ENCODE measurements at places on chromosomes 4 and X.

DNA sequence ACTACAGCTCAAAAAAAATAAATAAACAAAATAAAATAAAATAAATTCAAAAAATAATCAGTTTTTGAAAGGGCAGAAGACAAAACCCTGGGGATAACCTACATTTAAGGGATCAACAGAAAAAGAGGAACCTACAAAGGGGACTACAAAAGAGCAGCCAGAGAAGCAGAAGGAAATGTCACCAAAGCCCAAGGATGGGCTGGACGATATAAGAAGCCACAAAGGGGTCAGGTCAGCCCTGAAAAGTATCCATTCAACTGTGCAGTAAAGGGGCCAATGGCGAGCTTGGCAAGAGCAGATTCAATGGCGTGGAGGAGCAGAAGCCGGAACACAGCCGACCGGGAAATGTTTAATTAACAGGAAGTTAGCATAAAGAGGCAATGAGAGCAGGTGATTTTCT, 16.9 kb downstream of the ACOT9 start:
- no peak for DNase-seq

DNA sequence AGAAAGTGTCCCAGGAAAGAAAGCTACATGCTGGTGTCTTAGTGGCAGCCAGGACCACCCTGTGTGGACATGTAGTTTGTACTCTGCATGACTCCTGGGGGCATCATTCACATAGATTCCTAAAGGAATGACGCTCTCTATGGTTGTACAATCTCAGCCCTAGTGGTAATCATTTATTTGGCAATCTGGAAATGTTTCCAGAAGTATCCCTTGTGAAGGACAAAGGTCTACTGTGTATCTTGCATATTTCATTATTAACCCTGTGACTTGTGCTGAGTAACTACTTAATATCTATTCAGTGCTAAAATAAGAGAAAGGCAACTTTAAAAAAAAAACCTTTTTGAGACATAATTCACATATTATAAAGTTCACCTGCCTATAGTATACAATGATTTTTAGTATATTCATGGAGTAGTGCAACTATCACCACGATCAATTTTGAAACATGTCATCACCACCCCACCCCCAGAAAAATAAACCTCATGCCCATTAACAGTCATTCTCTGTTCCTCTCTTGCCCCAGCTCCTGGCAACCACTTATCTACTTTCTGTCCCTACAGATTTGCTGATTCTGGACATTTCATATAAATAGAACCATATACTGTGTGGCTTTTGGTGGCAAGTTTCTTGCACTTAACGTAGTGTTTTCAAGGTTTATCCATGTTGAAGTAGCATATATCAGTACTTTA, 51.7 kb downstream of the SHROOM3 start:
- no peak for DNase-seq

DNA sequence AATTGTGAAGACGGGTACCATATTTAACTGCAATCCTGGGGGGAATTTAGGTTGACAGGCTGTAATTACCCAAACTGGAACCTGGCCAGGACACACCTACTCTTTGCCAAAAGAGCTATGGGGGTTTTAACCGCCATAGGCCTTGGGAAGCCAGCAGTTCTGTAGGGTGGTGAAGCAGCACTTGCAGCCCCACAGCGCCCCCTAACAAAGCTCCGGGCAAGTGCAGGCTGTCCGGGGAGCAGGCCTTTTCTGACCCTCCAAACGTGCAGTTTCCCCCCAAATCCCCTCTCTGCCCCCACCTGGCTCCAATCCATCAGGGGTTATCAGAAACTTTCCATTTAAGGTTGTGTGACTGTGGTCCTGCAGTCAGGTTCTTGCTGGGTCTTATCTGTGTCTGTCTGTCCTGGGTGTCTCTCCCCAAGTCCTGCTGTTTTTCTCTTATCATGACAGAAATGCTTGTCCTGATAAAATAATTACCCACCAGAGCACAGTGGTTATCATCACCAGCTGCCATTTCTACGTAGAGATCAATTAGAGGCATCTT, 350.9 kb downstream of the MID1IP1 start:
- DNase-seq, result no peak

DNA sequence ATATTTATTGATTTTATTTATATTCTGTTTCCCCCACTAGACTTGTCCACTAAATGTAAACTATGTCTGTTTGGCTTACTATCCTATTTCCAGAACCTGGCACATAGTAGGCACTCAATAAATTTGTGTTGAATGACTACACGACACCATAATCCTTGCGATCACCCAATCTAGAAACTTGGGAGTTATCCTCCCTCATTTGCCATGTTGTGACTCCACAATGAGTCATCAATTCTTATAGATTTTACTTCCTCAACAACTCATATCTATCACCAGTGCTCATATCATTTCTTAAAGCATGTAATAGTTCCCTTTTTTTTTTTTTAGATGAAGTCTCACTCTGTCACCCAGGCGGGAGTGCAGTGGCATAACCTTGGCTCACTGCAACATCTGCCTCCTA, 39.9 kb upstream of the VAMP7 start:
- no peak for DNase-seq

GRCh38 chr4:35653451-35653850, 590.9 kb downstream of the ARAP2 start:
- DNase-seq, result no peak

- no peak for DNase-seq
These were observed 10.5 kb upstream of the TLR3 start for GRCh38 chr4:186058253-186058979.

GRCh38 chr4:10584042-10584441, 100.5 kb downstream of the CLNK start:
- DNase-seq, result no peak

- no peak for DNase-seq
These were observed 881.6 kb downstream of the PCDH18 start for GRCh38 chr4:136650541-136651277.

GRCh38 chr4:113114884-113115283, 65.4 kb downstream of the ANK2 start:
- no peak for DNase-seq

All from T-helper 22 cell (primary cell).